ENCODE measurements at places on chromosomes 1 and 21.

DNA sequence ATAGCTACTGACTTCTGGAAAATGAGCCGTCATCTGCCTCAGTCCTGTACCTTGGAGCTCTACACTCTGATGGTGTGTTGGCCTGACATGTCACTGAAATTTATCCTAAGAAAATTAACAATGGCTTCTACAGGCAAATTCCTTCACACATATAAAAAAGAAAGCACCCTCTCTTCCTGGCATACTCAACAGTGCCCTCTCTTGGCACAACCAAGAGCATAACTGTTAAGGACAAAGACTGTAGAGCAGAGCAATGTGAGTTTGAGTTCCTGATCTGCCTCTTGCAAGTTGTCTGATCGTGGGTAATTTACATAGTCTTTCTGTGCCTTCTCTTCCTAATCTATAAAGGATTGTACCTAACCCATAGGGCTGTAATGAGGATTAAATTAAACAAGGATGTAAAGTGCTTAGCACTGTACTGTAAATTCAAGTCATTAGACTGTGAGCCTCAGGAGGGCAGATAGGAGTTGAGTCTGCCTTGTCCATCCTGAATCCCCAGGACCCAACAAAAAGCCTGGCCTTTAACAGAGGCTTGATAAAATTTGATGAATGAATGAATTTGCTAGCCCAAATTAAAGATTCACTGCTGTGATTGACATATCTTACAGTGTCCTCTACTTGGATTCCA is 83.5 kb downstream of the SYF2 start:
- no peak for DNase-seq

DNA sequence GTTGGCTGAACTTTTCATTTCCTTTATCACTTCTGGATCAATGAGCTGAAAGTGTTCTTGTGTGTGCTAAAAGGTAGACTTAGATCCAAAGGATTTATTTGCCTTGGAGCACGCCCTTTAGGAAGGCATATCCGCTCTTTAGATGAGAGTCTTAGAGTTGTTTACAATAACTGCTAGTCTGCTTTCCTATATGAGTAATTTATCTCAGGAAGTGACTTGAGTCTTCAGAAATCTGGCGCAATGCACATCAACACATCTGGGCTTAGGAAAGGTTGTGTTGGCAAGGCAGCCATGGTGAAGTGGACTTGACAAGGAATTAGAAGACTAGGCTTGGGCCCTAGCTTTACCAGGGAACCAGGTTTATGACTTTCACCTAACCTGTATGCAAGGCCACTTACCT is 204.1 kb upstream of the PTGFR start:
- DNase-seq = no peak

DNA sequence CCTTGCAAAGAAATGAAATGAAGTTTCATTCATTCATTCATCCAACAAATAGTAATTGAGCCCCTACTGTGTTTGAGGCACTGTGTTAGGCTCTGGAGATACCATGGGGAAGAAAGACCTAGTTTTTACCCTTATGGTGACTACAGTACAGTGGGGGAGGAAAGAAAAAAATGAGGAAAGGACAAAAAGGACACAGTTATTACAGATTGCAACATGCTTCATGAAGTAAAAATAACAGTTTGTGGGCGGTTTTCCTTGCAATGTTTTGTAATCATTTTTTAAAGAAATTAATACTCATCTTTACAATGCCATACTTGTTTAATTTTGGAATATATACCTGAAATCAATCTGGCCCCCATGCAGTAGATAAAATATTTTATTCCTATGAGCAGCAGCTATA is 120.3 kb downstream of the TM2D1 start:
- DNase-seq = no peak

DNA sequence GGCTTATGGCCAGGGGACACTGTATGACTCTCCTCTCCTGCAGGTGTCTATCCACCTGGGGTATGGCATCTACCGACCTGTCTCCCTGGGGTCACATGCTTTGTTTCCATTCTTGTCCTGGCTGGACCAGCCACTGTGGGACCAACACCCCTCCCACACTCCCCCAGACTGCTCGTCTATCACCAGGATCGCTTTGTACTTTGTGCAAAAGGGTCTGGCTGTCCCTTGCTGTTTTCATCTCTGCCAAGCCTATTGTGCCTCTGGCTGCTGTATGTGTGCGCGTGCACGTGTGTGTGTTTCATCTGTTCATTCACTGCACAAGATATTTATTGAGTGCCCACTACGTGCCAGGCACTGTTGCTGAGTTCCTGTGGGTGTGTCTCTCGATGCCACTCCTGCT is 25.5 kb downstream of the ETNK2 start:
- DNase-seq = no peak

- DNase-seq = no peak
These were observed 31.5 kb upstream of the MAP10 start for GRCh38 chr1:232773752-232774151.

- peak; percentile 84 for DNase-seq
These were observed 6.0 kb upstream of the SHISA4 start for GRCh38 chr1:201882665-201883132.

DNA sequence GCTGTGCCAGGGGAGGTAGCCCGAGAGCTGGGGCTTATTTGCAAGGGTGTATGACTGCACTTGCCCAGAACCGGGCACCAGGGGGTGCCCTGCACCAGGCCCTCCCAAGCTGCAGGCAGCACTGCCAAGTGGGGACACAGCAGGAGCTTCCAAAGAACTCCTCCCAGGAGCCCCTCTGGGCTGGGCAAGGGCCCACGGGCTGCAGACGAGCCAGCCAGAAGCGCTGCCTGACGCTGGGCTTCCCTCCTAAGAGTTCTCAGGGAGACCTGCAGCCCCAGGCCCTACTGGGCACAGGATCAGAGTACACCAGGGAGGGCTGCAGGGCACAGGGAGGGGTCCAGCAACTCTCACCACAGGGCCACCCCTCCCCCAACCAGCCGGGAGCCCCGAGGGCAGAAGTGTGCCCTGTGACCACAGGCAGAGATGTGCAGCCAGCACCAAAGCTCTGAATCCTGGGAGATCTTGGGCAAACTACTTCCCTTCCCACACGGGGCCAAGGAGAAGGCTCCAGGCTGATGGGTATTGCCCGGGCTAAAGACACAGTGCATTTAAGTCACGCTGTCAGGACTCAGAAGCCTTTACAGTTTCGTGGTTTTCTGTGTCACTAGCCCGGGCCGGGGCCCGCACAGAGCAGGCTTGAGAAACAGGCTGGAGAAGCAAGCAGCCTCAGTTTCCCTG is 63.4 kb downstream of the KCNAB2 start:
- no peak for DNase-seq

DNA sequence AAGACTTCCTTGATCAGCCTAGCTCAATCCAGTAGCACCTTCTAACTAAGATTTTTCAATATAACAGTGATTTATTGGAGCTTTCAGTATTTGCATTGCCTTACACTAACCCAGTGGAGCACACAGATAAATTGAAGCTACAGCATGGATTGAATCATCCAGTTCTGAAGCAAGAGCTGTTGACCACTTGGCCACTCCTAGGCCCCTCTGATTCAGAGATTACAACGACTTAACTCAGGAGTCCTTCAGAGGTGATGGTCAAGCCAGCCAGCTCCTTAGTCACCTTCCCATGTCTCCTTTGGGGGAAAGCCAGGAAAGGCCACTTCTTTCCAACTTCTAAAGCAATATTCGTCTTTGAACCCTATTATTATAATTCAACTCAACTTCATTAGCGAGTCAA is 151.8 kb downstream of the TENT5C start:
- DNase-seq = no peak

DNA sequence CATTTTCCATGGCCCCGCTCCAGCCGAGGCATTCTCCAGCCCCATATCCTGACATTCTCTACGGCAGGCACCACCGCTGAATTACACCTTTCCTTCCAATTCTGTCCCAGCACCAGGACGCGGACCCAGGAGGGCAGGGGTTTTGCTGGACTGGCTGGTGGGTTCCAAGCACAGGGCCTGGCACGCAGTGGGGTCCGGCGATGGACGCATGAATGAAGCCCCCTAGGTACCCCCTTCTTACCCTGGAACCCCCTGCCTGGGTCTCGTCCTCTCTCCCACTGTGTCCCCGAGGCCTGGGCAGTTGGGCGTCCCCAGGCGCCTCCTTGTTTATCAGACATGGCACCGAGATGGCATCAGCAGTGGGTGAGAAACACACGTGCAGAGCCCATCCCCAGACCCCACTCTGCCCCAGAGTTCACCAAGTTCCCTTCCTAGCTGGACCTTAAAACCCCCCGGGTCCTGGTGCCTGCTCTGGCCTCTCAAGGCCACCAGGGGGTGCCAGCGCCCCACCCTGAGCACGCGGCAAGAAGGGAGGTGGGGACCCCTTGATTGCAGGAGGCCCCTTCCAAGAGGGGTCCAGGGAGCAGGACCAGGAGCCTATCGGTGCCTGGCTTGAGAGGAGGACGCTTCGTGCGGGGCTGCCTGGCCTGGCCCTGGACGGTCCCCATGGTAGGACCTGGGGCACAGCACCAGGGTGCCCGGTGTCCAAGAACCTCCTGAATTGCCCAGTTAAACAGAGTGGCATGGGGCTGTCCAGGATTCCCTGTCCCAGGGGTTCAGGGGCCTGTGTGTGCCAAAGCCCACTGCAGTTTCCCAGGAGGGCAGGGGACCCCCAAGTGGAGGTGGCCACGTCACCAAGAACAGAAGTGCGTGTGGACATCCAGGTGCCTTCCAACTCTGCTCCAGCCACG is 46.1 kb downstream of the MEGF6 start:
- DNase-seq = no peak

DNA sequence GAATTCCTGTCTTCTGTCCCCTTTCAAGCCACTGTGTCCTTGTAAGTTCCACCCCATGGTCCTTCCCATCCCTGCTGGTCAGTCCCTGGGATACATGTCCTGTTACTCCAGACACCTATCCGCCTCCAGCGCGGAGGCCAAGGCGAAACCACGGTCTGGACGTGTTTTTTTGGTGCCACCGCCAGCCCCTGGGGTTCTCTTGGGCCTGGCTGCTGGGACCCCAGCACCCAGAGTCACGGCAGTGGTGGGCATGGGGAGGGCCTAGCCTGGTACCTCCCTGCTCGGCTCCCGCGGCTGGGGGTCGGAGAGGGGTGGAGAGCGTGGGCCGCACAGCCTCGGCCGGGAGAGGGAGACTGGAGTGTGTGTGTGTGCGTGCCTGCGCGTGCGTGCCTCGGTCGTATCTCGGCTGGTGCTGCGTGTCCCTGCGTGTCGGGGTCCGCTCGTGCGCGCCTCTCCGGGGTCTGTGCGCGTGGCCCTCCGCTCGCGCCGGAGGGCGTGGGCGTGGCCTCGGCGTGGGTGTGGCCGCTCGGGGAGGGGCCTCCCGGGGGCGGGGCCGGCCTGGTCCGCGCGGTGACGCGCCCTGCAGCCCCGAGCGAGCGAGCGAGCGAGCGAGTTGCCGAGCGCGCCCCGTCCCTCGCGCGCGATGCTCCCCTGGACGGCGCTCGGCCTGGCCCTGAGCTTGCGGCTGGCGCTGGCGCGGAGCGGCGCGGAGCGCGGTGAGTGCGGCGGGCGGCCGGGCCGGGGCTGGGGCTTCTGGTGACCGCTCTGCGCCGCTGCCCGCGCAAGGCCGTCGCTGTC is at the start of gene VWA1:
Gene VWA1, plus strand, starts transcription at position 585 of the 798 bp plus-strand sequence. Its CDS starts 59 bp downstream, at position 644.
- peak; percentile 90 for DNase-seq

DNA sequence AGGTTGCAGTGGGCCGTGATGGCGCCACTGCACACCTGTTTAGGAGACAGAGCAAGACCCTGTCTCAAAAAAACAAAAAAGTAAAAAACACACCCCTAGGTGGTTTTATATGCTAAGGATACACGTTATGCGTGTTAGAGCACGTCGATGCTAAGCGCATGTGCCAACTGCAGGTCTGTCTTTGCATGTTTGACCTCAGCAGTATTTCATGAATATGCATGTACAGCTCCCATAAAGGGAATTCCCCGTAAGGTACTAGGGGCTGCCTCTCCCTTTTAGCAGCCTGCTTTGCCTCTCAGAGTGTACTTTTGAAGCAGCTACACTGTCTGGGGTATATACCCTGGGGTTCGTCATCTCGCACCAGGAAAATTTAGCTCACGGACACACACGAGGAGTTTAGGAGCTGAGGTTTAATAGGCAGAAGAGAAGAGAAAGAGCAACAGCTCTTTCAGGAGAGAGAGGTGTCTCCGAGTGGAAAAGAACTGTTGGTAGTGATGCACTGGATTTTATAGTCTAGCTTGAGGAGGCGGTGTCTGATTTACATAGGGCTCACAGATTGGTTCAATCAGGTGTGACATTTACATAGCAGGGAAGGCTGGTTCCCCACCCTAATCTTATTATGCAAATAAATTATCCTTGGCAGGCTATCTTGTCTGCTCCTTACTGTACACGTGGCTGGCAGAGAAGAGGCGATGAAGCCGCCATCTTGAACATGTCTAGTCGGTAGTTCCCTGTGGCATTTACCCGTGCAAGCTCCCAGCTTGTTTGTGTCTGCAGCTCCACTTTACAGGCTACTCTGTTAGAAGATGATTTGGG is 4.2 kb upstream of the OTUD3 start:
- DNase-seq = no peak

DNA sequence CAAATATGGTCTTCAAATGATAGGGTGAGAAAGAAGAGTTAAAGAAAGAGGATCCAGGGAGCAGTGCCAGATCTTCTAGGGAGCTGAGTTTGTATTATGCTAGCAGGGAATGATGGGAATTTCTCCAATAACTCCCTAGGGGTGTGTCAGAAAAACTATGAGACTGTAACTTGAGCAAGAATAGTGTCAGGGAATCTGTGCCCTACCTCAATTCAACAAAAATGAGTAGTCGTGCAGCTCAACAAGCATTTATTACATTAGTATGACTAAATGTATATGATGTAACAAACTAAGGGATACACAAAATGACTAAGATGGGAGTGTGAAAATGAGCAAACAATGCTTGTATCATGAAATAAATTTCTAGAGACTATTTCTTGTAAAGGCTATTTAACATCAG is 24.2 kb downstream of the SPAG17 start:
- no peak for DNase-seq

DNA sequence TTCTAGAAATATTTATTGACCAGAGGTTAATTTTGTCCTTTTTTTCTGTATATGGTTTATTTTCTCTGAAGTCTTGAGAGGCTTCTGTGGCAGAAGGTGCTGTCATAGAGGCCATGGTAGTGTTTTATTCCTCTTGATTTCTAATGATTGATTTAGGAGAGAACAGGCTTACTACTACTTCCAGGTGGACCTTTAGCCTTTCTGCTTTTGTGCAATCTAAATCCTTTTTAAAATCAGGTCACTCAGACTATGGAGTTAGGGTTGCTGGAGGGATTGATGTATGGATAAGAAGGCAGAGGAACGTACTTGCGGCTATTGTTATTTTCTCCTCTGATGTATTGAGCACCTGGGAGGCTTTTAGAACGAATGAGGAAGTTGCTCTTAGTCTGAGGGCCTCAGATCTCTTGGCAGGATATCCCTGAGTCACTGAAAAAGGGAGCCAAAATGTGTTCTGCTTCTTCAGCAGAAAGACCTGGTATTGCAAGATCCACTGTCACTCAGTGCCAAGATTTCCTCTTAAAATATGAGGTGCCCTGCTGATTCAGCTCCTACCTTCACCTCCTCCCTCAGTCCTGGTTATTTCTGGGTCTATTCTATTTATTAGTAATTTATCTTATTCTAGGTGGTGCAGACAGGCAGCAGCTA is 277.4 kb downstream of the ZNF648 start:
- no peak for DNase-seq

- DNase-seq = no peak
These were observed 555.8 kb downstream of the PLA2G4A start for GRCh38 chr1:187384504-187384903.
